Tibial nerve (tissue), 4 donors: ENCODE measurements at places on chromosomes 2 and 18. TPM values are rescaled to one million over a fixed set of nuclear protein-coding genes. Genes with fewer than 3 reads are reported as not detected.

GRCh38 chr2:130908832-130909231 is 72.1 kb downstream of the ARHGEF4 start:
- no peaks in the 10 kb centered on the region for H3K36me3 ChIP-seq
- H3K27me3 ChIP-seq: no peaks in the 10 kb centered on the region
- DNase-seq: no peak
- H3K4me3 ChIP-seq: no peak overlapping the region

DNA sequence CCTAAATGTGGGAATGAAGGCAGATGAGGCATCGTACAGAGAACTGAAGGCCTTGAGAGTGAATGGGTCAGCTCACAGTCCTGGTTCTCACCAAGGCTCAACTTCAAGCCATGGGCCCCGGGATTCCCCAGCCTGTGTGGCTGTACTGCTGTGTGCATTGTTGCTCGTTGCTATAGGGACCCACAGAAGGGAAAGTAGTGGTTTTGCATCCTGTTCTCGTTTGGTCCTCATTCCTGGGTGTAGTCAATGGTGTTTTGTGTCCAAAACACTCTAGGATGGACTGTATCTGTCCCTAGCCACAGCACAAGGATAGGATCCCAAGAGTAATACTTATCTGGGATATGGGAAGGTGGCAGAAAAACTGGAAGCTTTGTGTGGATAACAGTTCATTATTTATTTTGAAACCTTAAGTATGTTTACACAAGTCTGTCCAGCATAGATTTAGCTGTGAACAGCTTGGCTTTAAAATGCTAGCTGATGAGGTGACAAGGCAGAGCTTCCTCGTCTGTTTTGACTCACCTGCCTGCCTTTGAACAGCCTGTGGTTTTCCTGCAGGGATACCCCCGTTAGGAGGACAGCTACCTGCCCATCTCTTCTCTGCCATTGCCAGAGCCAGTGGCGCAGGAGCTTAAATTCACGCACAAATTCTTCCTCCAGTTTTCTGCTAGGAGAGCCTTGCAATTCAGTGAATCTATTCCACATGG is 85.0 kb downstream of the WDSUB1 start:
- no peaks in the 10 kb centered on the region for H3K36me3 ChIP-seq
- H3K4me1 ChIP-seq: no peaks in the 10 kb centered on the region
- peak overlapping the region; percentile 67 for H3K27ac ChIP-seq
- H3K4me3 ChIP-seq: no peak overlapping the region

DNA sequence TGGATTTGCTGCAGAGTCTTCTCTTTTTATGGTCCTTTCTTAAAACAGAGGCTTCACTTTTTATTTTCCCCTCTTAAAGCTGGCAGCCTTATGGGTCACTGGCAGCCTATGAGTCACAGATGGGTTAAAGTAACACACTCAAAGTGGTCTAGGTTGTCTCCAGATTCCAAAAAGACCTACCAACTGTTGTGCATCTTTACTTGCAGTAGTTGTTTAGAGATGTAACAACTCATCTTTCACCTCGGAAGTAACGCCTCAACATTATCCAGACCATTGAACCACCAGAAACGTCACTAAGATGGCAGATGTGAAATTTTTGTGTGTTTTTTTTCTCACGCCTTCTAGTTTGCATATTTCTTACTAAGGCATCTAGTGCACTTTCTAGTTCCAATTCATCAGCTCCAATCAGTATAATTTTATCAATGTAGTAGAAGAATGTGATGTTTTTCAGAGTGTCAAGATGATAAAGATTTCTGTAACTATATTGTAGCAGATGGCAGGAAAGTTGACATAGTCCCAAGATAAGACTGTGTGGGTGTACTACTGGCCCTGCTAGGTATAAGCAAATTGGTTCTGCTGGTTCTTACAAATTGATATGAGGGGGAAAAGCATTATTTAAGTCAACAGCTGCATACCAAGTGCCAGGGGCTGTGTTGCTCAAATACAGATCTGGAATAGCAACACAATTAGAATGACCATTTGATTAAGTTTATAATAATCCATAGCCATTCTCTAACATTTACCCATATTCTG is 9.6 kb upstream of the SEC11C start:
- DNase-seq: no peak
- no peaks in the 10 kb centered on the region for H3K4me1 ChIP-seq
- no peaks in the 10 kb centered on the region for H3K27me3 ChIP-seq
- H3K27ac ChIP-seq: no peak overlapping the region

- no peak overlapping the region for H3K4me3 ChIP-seq
- peak overlapping the region; percentile 47 for H3K27ac ChIP-seq
- no peaks in the 10 kb centered on the region for H3K4me1 ChIP-seq
- H3K27me3 ChIP-seq: no peaks in the 10 kb centered on the region
These were observed 69.3 kb downstream of the MBP start for GRCh38 chr18:77063260-77063659.

GRCh38 chr2:102037681-102038080 is 45.9 kb downstream of the IL1R2 start:
- H3K4me3 ChIP-seq: no peak overlapping the region
- no peaks in the 10 kb centered on the region for H3K27me3 ChIP-seq
- H3K27ac ChIP-seq: peak overlapping the region; percentile 73
- H3K4me1 ChIP-seq: no peaks in the 10 kb centered on the region
- no peak for DNase-seq

- no peak overlapping the region for H3K27ac ChIP-seq
- H3K36me3 ChIP-seq: no peaks in the 10 kb centered on the region
- no peak for DNase-seq
- no peak overlapping the region for H3K4me3 ChIP-seq
- H3K4me1 ChIP-seq: no peaks in the 10 kb centered on the region
These were observed 298.2 kb downstream of the CNTNAP5 start for GRCh38 chr2:124323321-124323720.

DNA sequence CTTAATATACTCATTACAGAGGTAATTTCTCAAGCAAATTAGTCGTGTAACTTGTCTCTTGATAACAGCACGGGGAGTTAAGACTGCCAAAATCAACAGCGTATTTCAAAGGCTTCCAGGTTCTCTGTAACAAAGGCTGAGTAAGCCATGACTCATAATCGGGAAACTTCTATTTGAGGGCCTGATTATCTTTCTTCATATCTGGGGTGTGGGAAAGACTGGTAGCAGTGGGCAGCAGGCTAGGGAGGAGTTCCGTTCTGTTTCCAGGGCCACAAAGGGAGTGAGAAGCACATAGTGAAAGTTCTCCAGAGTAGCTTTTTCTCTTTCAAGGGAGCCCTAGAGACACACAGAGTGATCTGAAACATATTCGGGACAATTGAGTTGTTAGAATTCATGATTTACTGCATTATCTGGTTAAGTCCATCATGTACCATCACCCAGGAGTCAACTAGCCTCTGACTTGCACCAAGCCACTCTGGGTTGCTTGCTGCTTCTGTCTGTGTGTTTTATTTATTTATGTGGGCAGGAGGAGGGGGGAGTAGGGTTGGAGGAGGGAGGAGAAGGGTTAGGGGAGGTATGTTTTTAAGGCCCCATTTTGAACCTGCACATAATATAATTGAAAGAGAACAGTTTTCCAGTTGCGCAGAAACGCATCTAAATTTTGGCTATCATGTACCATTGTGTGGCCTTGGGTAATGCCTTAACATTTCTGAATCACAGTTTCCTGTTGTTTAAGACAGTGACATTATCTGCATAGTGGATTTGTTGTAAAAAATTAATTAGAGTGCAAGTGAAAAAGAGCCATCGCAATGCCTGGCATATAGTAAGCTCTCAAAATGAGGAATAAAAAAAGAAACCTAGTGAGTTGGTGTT is 80.5 kb upstream of the ITPRID2 start:
- no peaks in the 10 kb centered on the region for H3K36me3 ChIP-seq
- no peaks in the 10 kb centered on the region for H3K4me1 ChIP-seq
- H3K4me3 ChIP-seq: no peak overlapping the region
- DNase-seq: no peak
- H3K27me3 ChIP-seq: no peaks in the 10 kb centered on the region

Gene FAM124B
- 0.84 TPM for total RNA-seq

Gene CCDC85A
- total RNA-seq: 12.2 TPM

Gene L3MBTL4
- 6.3 TPM for total RNA-seq

Gene ZNF396
- 3.9 TPM for total RNA-seq
